ENCODE measurements at places on chromosomes 5 and 9. TPM values are rescaled to one million over a fixed set of nuclear protein-coding genes. Genes with fewer than 3 reads are reported as not detected.

DNA sequence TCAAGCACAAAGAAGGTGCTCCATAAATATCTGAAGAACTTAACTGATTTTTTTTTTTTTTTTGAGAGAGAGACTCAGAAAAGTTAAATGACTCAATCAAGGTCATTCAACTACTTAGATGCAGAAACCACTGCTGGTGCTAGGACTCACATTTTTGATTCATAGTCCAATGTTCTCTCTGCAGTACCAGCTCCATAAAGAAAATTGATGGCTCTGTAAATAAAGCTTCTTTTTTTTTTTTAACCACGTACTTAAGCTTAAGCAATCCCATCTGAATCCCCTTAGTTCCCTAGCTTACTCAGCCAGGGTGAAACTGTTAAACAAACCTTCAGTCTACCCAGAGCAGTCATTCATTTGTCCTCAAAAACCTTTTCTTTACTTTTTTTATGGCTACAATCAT lies 657.0 kb upstream of the WWC1 start:
- no peak for DNase-seq

- DNase-seq = no peak
These were observed 7.4 kb downstream of the IRX4 start for GRCh38 chr5:1875281-1875842.

DNA sequence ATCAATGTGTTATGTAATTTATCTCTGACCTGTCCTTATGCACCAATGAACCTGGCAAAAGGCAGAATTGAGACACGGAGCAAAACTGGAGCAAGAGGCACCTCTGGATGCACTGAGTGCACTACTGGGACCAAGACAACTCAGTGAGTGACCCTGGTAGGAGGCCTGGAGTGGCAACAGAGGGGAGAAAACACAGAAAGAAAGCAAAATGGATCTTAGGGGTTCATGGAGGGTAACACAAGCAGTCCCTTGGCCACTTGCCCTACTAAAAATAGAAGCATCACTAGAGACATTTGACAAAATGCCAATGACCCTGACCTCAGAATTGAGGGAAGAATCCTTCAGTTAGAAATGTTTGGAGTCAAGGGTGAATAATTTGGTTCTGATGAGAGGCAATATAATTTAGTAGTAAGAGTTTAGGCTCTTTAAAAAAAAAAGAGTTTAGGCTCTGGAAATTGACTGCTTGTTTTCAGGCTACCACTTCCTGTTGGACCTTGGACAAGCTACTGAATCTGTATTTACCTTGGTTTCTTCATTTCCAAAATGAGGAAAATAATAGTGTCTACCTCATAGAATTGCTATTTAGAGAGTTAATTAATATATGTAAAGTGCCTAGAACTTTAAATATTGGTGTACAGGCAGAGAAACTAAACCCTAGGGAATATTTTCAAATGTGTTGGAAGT lies 234.9 kb upstream of the TARS1 start:
- no peak for DNase-seq

Gene STPG3
- total RNA-seq = not detected

DNA sequence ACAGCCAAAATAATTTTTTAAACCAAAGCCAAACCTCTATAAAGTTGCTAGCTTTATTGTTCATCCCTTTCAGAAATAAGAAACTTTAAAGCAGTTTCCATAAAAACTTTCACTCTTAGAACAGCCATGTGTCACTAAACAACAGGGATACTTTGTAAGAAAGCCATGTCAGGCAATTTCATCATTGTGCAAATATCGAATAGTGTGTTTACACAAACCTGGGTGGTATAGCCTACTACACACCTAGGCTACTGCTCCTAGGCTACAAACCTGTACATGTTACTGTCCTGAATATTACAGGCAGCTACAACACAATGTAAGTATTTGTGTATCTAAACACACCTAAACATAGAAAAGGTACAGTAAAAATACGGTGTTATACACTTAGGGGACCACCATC lies 59.9 kb downstream of the TLE1 start:
- no peak for DNase-seq

DNA sequence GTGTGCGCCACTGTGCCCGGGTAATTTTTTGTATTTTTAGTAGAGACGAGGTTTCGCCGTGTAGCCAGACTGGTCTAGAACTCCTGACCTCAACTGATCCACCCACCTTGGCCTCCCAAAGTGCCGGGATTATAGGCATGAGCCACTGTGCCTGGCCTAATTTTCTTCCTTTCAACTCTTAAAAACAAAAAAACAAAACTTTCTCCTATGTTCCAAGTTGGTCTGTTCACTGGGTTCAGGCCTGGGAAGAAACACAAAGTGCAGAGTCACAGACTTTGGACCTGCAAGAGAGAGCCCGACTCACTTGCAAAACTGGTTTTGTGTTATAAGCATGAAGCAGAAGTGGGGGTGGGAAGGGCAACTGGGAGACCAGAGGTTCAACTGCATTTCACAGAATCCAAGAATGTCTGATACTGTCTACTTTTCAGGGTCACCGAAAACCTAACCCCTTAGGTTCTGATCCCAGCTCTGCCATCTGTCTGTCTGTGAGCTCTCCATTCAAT lies 5.2 kb upstream of the HDHD3 start:
- no peak for DNase-seq

Gene COL23A1
- 0.20 TPM for total RNA-seq

Gene PKD2L2
- 0.63 TPM for total RNA-seq

Gene ADAM19
- 171 TPM for total RNA-seq

DNA sequence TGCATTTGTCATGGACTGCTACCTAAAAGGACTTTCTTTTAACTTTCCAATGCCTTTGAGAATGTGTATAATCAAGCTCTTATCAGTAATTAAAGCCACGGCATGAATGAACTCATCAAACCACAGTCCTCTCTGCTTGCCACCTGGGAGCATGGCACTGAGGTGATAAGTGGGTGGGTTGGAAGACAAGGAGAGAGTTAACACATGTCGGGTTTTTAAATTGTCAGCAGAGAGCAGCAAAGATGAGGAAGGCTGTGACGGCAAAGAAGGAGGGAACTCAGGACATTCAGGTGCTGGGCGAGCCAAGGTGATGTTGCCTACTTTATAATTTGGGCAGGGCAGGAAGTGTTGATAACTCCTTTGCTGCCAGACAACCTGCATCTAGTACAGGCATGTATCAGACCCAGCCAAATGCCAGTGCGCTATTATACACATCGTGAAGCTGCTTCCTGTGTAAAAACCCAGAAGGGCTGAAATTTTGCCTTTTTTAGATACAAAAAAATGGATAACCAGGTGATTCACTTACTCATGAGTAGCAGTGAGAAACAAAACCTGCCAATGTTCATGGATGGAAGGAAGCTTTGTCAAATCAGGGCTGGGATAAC lies 269.1 kb downstream of the KIF4B start:
- no peak for DNase-seq

Gene CFAP90
- total RNA-seq = not detected

DNA sequence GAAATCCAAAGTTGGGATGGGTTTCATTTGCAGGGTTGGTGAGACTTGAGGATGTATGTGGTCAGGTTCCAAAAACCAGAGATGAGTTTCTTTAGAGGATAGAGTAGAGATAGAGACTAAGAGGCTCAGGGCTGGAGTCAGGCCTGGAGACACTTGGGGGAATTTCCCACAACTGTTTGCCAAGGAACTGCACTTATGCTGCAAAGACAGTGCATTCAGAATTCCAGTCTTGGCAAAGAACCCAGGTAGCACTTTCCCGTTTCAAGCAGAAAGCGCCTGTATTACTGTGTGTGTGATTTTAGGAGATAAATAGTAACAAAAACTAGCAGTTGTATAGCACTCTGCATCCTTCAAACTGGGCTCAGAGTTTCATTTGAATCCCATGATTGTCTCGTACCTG lies 55.4 kb downstream of the SNCAIP start:
- no peak for DNase-seq

Gene INSYN2B
- not detected for total RNA-seq

GRCh38 chr5:74179701-74180100 lies 460.8 kb downstream of the ENC1 start:
- DNase-seq = no peak

Gene RNF208
- 1.4 TPM for total RNA-seq

Gene HAVCR2
- 2.6 TPM for total RNA-seq

Gene QRFP
- not detected for total RNA-seq

DNA sequence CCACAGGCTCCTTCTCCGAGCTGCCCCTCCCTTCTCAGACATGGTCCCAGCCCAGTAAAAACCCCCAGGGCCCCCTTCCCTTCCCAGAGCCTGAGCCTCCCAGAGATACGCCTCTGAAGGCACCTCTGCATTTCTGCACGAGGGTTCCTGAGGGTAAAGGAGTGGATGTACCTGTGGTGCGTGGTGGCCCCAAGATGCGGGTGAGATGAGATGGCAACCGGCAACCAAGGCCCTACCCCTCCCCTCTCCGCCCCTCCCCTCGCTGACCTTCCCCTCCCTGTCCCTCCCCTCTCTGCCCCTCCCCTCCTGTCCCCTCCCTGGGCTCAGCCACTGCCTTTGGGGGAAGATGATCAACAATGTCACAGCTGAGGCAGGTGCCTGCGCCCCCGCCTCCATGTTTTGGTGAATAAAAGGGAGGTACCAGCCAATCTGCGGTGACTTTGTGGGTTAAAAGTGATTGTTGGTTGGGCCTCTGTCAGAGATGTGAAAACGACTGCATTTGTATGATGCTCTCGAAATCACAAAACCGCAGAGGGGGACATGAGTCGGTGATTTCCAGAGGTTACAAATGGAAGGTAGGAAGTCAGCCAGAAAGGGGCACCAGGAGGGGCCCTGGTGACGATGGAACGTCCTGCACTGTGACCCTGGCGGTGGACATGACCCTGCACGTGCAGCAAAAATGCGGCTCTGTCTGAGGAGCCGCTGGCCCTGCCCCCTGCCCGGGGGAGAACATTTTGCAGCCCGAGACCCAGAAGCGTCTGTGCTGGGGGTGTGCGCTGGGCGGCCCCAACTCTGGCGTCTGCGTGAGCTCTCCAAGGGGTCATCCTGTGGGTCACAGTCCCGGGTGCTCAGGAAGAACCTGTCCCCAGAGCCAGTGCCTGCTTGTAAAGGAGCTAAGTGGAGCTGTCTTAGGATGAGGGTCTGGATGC lies 3.7 kb downstream of the LCN9 start:
- DNase-seq = no peak

- DNase-seq = no peak
These were observed 28.4 kb upstream of the BTNL3 start for GRCh38 chr5:180960209-180960608.

GRCh38 chr5:164256954-164257353 lies 751.5 kb downstream of the MAT2B start:
- no peak for DNase-seq

GRCh38 chr9:111851553-111851952 lies 45.1 kb upstream of the UGCG start:
- no peak for DNase-seq

DNA sequence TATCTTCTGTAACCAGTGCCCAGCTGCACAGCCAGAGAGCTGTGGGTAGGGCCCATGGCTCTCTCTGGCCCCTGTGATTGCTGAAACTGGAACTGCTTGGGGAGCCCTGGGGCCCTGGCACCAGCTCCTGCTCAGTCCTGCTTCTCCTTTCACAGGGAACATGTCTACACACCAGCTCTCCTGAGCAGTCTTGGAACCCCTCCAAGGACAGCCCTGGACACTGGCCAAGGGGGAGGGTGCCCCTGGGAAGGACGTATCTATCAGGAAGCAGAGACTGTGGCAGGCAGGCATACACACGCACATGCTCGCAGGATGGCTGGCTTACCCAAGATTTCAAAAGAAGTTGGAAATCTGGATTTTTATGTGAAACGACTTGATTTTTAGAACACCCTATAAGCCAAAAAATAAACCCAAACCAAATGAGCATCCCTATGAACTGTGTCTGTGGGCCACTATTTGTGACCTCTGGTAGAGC lies 8.8 kb upstream of the TRAF1 start:
- DNase-seq = no peak

Gene PCDHGB7
- 1.9 TPM for total RNA-seq

DNA sequence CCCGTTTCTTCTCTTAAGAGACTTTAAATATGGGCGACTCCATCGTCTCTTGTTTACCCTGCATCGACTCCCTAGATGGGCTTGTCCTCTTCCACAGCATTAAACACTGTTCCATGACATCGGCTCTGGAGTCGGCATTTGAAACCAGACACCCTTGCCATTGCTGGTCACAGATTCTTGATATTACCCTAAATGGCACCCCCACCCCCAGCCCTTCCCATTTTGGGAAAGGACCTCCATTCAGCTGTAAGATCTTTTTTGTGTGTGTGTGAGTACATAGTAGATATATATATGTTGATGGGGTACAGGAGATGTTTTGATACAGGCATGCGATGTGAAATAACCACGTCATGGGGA lies 51.1 kb upstream of the SH3PXD2B start:
- no peak for DNase-seq

Gene PROB1
- total RNA-seq = 3.0 TPM

- no peak for DNase-seq
These were observed 21.0 kb upstream of the ERAP2 start for GRCh38 chr5:96855031-96855872.

DNA sequence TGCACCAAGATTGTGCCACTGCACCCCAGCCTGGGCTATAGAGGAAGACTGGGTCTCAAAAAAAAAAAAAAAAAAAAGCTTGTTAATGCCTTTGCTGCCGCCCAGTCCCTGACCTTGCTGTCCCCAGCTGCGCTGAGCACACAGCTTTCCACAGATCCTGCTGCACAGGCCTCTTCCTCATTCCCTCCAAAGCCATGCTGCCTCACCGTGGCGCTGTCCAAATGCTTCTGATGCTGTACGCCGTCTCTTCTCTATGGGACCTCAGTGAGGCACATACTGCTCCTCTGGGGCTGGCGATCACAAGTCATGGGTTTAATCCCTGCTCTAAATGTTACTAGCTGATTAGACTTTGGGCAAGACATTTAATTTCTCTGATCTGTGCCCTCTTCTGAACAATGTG lies 234.1 kb downstream of the FBXL7 start:
- DNase-seq = no peak

DNA sequence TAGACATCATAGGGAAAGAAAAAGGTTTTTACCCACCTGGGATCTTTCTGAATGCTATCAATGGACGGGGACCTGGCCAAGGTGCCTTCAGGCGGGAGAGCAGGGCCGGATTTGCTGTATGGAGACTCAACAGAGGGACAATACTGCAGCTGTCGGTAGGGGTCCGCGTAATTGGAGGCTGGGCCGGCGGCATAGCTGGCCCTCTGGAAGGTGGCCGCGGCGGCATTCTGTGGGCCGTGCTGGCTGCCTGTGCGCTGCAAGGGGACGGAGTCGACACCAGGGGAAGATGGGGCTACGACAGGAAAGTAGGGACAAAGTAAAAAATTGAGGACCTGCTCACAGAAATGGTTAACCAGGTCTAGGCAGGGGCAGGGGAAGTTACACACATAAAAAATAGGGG lies 557.9 kb downstream of the CTNND2 start:
- DNase-seq = no peak

Data from B cell (primary cell).